ENCODE measurements at places on chromosomes 4 and X.

- DNase-seq: no peak
Measured at GRCh38 chr4:88963817-88964216, 93.2 kb downstream of the FAM13A start.

- no peak for DNase-seq
Measured at GRCh38 chrX:37755025-37755424, 24.8 kb upstream of the CYBB start.

GRCh38 chr4:40909363-40909876 is 159.7 kb downstream of the NSUN7 start:
- peak; percentile 11 for DNase-seq

DNA sequence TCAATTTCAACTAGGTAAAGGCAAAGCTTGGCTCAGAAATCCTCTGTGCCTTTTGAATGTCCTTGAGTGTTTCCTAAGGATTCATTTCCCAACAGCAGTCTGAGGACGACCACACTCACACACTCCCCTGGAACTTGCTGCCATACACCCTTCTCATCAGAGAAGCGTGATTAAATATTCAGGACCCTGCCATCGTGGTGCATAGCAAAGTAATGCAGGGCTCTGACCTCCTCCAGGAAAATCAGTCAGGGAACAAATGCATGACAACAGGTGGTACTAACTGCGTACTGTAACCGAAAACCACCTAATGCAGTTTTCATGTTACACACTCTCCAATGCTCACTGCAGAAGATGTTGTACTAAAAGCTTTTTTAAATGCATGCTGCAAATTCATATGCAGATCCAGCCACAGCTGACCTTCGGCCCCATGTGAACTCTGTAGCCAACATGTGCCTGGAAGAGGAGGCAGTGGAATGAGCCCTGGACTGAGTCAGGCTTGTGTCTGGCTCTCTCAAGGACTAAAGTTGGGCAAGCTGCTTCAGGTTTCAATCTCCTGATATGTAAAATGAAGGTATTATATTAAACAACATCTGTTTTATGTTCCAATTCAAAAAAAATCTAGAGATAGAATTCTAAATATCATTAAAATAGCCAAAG is 238.3 kb downstream of the KCNIP4 start:
- no peak for DNase-seq

- DNase-seq: no peak
Measured at GRCh38 chr4:40241941-40242340, 45.1 kb downstream of the RHOH start.

DNA sequence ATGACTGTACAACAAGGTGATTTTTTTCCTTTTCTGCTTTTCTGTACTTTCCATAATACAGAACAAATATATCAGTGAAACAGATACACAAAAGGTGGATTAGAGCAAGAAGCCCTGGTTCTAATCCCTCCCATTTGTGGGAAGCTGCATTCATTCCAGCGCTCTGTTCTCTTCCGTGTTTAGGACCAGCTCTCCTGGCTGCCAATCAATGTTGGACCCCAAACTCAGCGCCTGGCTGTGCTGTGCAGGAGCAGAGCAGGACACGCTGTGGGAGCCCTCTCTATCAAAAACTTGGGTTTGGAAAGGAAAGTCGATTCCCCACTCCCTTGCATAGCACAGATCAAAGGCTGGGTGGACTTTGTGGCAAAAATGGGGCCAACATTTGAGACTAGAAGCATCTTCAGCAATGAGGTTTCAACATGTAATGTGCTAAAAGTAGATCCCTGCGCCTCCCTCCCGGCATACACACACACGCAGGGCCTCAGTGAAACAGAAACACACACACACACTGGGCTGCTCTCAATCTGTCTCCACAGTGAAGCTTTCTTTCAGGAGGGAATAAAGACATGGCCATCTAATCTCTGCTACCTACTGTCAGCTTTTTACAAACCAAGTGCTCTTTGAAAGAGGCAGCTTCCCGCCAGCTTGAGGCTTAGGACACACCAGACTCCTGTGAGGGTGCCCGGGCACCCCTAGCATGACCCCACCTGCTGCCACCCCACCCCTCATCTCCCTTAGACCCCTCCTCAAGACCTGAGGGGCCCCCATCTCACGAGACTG is 12.2 kb downstream of the WDR1 start:
- no peak for DNase-seq

All from NCI-H1092 (cell line).